ENCODE measurements at places on chromosomes 12 and 14.

DNA sequence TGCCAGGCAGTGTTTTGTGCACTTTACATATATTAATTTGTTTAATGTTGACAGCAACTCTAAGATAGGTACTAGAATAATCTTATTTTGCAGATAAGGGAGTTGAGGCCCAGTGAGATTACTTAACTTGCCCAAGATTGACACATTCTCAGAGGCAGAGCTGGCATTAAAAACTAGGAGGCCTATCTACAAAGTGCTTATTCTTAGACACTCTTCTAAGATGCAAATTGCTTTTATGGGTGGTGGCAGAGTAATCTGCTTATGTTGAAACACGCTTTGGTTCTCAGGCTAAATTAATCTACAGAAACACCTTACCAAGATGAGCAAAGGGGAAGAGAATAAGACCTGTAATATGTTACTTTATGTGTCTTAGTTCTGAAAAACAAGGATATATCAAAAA lies 7.2 kb downstream of the MGP start:
- DNase-seq, result no peak

DNA sequence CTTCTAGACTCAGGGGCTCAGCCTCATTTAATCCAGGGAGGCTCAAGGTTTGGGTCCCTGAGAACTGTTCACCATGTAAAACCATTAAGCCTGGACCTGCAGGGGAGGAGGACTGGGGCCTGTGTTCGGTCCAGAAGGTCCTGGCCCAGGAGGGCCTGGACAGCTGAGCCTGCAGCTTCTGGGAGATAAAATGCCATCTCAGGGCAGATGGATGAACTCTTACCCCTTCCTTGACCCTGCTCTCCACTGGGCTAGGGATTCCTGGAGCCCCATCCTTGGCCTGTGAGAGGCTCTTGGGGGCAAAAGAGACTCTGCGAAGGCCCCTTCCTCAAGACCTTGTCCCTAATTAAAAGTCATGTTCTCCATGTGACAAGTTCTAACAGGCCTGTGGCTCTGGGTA lies 51.2 kb downstream of the PRMT8 start:
- DNase-seq, result no peak

GRCh38 chr14:64465191-64465822 lies at the start of gene AKAP5:
Gene AKAP5, plus strand, starts transcription at chr14:64465499. Its CDS starts 2,896 bp downstream, at chr14:64468395.
- DNase-seq, result peak; percentile 83

GRCh38 chr12:1779783-1780182 lies 40.6 kb upstream of the LRTM2 start:
- no peak for DNase-seq

DNA sequence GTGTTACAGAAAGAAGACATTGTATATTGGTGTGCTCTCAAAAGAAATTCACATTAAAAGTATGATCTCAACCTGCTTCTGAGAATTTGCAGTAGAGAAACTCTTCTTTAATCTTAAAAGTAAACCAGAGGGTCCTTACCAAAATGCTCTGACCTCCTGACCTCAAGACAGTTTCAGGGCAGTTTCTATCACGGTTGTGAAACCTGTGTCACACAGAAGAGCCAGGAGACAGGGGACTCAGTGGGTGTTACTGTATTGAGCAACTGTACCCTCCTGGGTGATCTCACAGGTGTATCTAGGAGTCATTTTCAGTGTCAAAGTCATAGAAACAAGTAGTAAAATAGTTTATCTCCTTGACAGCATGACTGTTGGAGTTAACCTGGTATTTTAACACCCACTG lies 178.0 kb downstream of the GRIP1 start:
- no peak for DNase-seq

Measured in NCI-H1930 (cell line).